ENCODE measurements at places on chromosomes 1 and 21.

- no peak for DNase-seq
Measured at GRCh38 chr1:201336711-201337450, 40.6 kb downstream of the TNNT2 start.

DNA sequence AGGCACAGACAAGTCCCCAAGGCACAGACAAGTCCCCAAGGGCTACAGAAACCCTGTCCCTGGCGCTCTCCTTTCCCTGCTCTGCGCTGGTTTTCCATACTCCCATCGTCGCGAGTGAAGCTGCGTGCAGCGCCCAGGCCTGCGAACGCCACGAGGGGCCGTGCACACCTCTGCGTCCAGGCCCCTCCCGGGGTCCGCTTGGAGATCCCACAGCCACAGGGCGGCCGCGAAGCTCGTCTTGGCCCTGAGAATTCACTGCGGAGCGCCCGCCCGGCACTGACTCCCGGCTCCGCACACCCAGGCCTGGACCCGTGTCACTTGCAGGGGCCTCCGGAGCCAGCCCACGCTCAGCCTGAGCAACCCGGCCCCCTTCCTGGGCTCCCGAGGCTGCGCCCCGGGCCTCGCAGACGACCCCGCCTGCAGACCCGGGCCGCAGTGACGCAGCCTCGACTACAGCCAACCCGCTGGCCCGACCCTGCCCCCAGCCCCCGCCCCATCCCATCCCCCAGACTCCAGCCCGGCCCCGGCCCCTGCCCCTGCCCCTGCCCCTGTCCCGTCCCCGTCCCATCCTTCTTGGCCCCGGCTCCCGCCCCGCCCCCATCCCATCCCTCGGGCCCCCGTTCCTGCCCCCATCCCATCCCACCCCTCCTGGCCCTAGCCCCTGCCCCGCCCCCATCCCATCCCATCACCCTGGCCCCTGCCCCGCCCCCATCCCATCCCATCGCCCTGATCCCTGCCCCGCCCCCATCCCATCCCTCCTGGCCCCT, 841 bp downstream of the POFUT2 start:
- no peak for DNase-seq

DNA sequence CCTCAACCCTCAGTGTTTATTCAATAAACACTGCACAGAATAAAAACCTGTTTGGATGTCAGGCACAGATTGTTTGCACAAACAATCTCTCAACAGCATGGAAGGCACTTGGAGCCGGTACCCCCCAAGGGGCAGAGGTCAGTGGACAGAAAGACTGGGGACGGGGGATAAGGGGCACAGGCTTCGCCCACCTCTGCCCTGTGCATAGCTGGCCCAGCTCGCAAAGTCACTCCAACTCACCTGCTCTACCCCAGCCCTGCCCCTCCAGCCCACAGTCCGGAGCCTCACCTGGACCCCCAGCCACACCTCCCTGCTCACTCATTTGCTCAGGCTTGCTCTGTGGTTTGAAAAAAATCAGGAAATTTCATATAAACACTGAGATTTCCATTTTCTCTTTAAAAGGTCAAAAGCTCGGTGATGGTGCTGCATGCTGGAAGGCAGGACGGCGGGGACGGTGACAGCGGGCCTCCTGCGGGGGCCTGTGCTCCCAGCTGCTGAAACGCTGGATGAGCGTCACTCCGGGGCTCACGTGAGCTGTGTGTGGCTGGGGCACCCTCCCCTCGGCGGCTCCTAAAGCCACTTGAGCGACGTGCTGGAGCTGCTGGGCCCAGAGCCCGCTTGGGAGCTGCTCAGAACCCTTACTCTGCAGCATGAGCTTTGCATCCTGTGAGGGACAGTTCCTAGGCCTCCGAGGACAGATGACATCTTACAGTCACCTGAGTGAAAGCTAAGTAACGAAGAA, 54.5 kb downstream of the PRDM15 start:
- DNase-seq: no peak

GRCh38 chr1:38860454-38860795, 853 bp upstream of the RRAGC start:
- no peak for DNase-seq

DNA sequence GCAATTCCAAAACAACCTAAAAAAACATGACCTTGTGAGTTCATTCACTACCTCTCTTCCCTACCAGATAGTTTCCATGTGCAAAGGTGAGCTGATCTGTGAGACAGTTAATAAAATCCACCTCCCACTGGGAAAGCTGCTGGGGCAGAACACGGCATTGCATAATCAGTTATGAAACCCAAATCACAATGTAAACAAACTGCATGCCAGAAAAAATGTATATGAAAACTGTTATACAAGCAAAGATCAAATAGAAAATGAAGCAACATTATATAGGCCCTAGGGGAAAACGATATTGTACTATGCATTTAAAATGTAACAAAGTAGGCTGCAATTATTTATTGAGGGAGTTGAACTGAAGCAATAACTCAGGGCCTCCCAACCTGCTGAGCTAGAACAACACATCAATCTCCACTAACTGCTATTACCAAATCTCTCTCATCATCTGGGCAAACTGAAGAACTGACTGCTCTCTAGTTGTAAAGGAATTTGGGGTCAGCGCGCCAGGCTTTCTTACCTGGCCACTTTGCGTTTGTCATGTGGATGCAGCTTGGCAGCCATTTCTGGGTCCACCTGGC, 31.0 kb downstream of the TRIT1 start:
- DNase-seq: no peak

- no peak for DNase-seq
Measured at GRCh38 chr1:41653574-41653973, 169.1 kb upstream of the EDN2 start.

DNA sequence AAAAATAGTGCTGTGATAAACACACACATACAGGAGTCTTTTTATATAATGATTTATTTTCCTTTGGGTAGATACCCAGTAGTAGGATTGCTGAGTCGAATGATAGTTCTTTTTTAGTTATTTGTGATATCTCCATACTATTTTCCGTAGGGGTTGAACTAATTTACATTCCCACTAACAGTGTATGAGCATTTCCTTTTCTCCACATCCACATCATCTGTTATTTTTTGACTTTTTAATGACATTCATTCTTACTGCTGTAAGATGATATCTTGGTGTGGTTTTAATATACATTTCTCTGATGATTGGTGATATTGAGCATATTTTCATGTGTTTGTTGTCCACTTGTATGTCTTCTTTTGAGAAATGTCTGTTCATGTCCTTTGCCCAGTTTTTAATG, 78.3 kb downstream of the NIBAN1 start:
- no peak for DNase-seq

- DNase-seq: no peak
Measured at GRCh38 chr21:44333509-44334328, 5.5 kb downstream of the CFAP410 start.

DNA sequence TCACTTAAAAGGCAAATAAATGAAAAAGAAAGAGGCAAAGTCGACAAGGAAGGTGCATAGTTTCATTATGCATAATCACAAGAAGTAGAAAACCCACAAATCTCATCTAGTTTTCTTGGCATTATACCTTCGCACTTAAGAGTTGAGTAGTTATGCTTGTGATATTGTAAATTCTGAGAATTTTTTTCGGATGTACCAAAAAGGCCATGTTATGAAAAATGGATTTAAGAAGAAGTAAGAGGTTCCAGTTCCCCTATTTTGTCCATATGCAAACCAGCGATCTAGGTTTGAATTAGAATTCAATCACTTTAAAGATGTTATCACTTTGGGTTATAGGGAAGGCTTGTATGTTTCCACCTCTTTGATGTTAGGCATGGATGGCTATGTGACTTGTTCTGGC, 7.9 kb upstream of the ERICH3 start:
- DNase-seq: no peak

- no peak for DNase-seq
Measured at GRCh38 chr21:44816761-44817505, 929 bp downstream of the SUMO3 start.

- DNase-seq: no peak
Measured at GRCh38 chr1:165837838-165838364, 10.5 kb downstream of the UCK2 start.

GRCh38 chr21:21481239-21481638, 483.0 kb downstream of the NCAM2 start:
- DNase-seq: no peak

DNA sequence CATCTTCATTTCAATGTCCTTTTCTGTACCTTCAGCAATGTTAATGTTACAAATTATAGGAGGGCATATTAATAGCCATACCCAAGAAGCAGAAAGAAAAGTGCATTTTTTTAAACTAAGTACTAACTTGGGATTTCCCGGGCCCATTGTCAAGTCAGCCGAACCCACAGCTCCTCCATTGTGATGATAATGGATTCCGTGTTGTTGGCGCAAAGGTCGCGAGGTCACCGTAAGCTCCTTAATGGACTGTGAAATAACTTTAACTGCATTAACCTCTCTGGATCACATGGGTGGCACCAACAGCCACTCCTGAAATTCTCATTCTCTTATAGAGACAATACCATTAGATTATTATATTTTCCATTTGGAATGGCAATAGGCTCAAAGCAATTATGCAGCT, 250.6 kb upstream of the RRP15 start:
- DNase-seq: no peak

DNA sequence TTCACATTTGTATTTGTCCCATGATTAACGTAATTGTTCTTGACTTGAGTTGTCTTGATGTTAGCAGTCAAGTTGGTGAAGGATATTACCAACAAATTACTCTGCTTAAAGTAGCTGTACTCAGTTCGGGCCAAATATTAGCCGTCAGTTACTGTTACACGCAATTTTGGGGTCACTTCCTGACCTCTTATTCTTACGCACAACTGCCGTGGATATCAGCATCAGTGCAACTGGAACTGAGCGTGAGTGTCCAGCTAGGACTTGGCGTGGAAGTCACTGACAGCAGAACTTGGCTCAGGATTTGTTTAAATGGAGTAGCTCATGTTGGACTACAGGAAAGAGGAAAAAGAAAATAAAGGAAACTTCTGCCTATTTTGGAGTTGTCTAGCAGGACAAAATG, 56.4 kb downstream of the ADAMTS1 start:
- DNase-seq: no peak

- DNase-seq: no peak
Measured at GRCh38 chr1:153359241-153359640, 1.6 kb downstream of the S100A9 start.

DNA sequence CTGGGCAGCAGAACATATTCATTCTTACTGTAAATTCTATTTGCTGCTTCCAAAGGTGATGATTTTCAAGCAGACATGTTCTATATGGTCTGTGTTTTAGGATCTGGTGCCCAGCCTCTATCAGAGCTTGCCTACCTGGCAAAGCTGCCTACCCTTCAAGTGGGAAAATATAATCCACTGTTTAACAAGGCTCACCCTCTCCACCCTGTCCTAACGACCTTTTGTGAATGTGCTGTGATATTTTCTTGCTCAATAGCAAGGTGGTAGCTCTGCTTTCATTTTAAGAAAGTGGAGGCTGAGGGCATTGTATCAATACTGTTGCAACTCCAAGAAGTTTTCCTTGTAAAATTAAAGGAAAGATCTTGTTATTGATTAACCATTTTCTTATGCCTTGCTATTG, 26.0 kb upstream of the AGO1 start:
- DNase-seq: no peak

DNA sequence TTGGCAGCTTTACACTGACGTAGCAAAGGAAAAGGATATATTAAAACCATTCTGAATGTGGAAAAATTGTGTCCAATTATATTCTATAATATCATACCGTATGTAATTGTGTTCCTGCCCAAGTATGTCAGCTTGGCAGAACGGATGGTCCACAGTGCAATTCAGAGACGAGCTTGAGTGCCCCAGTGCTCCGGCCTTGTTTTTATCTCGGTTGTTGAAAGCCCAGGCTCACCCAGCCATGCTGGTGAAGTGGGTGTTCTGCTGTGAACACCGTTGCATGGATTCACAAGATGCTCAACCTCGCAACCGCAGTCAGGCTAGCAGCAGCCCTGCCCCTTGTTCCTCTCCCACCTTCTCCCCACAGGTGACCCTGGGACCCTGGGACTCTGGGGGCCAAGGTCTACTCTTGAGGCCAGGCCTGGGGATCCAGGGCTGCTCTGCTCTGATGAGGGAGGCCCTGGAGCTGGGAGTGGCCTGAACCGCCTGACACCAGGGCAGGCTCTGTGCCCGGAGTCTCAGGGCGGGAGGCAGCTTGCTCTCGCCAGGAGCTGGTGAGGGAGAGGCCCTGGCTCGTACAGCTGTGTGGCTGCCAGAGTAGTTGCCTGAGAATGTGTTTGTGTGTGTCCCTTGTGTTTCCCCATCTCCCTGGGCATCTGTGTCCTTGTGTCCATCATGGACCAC, 11.2 kb downstream of the PTPRF start:
- DNase-seq: no peak

DNA sequence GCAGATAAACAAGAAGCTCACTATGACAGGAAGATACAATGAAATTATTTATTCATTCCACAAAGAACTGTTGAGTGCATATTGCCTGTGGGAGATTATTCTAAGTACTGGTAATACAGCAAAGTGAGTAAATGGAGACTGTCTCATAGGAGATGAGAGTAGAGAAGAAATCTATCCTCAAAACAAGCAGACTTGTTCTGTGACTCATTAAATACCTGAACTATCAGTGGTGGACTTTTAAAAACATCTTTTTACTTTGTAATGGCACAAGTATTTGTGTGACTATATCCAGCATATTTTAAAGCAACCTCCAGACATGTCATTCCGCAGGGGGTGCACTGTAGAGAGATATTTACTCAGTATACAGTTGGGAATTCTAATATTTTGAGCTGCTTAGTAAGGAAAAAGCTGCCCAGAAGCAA, 259.2 kb downstream of the FMN2 start:
- DNase-seq: no peak

GRCh38 chr1:163747261-163747660, 425.5 kb downstream of the NUF2 start:
- no peak for DNase-seq

DNA sequence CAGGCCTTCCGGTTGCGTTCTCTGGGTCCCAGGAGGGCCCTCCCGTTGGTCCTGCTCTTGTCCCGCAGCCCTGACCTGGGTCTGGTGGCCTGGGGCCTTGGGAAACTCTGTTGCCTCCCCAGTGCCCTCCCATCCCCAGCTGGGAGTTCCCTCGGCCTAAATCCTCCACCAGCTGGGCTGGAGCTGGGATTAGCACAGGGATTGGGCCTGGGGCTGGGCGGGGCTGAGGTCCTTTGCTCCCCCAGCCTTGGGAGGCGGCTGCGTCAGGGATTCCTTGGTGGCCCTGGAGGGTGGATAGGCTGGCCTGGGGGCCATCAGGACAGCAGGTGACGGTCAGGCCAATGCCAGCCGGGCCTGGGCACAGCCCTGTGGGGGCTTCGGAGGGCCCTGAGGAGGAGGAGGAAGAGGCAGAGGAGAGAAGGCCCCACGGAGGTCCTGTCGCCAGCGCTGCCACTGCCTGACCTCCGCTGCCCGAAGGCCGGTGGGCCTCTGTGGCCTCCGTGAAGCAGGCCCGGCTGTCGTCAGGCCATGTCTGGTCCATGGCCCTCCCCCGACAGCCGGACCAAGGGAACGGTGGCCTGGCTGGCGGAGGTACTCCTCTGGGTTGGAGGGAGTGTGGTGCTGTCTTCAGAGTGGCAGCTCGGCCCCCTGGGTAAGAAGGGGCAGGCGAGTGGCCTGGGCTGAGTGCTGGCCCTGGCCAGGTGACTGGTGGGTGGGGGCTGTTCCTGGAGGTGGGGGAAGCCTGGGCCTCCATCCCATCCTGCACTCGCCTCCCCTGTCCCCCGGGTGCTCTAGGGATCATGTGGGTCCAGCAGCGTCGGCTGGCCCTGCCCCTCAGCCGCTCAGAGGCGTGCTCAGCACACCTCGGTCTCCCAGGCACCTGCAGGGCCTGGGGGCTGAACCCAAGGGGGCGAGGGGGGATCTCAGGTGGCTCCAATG, at the start of gene PLCH2:
Gene PLCH2 (plus strand): TSS at position 229 of the 939 bp plus-strand sequence. CDS start 300 bp downstream, at position 529.
- DNase-seq: no peak
